Activated naive CD4-positive, alpha-beta T cell treated with anti-CD3 and anti-CD28 coated beads, Interleukin-2, amount 50 U/mL, for 16 hours (primary cell): ENCODE measurements at places on chromosomes 7 and 10.

GRCh38 chr7:106365252-106366005 is 80.6 kb upstream of the NAMPT start:
- DNase-seq: no peak

DNA sequence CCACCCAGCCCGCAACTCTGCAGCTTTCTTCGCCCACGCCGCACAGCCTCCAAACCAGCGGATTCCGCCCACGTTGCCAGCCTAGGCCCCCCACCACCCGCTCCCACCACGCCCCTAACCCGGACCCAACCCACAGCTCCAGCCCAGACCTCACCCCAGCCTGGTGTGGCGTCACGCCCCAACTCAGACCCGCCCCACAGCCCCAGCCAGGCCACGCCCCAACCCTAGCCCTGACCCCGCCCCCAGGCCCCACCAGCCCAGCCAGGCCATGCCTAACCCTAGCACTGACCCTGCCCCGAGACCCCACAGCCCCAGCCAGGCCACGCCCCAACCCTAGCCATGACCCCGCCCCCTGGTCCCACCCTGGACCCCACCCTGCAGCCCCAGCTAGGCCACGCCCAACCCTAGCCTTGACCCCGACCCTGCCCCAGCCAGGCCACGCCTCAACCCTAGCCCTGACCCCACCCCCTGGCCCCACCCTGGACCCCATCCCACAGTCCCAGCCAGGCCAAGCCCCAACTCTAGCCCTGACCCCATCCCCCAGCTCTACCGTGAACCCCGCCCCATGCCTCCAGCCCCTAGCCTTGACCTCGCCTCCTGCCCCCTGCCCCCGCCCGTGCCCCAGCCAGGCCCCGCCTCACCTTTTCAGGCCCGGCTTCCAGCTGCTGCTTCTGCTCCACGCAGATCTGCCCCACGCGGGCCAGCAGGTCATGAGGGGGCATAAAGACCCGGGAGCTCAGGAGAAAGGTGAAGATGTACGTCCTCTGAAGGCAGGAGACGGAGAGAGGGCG is 64.0 kb downstream of the RASGEF1A start:
- peak; percentile 37 for DNase-seq

DNA sequence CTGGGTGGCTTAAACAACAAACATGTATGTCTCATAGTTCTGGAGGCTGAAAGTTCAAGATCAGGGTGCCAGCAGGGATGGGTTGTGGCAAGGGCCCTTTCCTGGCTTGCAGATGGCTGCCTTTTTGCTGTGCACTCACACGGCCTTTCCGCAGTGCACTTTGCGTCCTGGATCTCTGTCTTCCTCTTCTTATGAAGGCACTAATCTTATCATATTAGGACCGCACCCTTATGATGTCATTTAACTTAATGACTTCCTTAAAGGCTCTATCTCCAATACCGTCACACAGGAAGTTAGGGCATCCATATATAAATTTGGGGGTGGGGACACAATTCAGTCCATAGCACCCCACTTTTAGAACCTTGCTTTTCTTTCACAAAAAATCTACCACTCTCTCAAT is 255.2 kb downstream of the SNX13 start:
- no peak for DNase-seq

- DNase-seq: no peak
Measured at GRCh38 chr7:123994449-123994848, 38.4 kb downstream of the TMEM229A start.

DNA sequence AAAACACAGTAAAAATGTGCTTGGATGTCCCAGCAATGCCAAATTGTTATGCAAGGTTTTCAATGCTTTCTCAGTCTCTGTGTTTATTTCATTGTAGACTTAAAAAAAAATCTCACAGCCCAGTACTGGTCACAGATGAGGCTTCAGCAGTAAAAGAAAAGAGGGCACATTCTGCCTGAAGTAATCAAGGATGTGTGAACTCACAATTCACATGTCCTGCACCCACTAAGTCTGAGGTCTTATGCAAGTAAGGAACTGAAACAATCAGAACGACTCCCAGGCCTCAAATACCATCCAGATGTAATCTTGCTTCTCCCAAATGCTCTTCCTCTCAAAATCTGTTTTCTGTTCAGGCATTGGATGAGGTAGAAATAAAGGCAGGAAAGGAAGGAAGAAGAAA is 33.7 kb downstream of the ADRB1 start:
- no peak for DNase-seq

- no peak for DNase-seq
Measured at GRCh38 chr10:104096692-104097091, 11.0 kb upstream of the COL17A1 start.

- no peak for DNase-seq
Measured at GRCh38 chr10:121332829-121333765, 265.1 kb downstream of the FGFR2 start.

GRCh38 chr10:118907051-118907450 is 122.5 kb upstream of the NANOS1 start:
- no peak for DNase-seq

DNA sequence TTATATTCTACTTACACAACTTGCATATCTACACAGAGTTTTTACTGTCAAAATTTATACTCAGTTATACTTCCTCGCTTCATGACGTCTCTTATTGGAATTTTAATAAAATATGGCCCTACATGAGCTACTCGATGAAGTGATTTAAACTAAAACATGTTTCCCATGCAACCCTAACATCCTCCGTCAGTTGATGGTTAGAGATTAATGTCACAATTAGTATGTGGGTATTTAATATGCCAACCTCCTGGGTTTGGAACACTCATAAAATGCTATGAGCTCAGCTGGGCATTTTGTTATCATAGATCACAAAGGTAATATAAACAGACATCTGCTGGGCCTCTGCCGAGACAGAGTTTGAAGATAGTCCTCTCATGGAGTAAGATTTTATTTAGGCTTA is 66.5 kb downstream of the GNAT3 start:
- DNase-seq: no peak

DNA sequence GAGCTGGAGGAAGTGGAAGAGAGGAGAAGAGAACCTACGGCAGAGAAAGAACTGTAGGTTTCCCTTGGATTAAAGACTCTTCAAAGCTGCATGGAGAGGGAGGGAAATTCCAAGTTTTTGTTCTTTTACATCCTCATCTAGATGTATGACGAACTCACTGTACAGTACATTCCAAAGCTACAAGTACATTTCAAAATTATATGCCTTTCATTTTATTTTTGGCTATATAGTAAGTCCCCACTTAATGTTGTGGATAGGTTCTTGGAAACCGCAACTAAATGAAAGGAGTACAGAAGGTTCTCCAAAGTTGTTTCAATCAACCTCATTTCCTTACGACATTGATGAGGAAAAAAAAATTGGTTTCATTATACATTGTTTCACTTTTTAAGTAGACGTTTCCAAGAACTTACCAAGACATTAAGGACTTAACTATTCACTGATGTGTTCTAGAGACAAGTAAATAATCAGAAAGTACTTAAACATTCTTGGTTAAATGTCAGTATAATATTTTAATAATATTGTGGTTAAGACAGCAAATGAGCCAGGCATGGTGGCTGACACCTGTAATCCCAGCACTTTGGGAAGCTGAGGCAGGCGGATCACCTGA is 16.1 kb upstream of the JMJD1C start:
- DNase-seq: no peak

DNA sequence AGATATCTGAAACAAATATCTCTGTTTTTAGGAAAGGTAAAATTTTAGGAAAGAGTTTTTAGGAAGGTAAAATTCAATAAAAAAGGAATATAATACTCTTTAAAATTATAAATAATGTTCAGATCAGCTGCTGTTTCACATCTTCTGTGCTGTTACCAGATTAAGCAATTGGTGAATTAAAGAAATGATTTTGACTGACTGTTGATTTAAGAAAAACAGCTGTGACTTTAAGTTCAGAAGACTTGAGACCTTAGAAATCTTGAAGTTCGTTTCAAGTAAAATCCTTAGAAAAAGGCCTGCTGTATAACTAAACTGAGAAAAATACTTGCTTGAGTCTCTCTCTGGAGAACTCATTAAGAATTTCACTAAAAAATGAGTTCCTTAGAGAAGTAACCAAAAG is 250.6 kb downstream of the DOCK4 start:
- DNase-seq: no peak

DNA sequence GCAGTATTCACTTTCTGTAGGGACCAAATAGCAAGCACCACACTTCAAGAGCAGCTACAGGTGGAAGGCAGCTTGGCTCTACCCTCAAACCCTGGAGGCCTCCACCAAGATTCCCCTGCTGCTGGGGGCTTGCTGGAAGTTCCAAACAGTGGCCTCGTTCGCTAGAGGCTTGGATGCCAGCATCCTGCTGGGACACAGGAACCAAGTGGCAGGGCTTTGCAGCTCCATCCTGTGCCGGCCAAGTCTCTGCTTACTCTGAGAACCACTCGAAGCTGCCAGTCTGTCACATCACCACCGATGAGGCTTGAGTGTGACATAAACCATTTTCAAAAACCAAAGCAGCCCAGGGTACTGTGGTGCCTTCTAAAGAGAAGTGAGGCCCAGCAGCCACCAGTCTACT is 69.2 kb upstream of the UNC5B start:
- no peak for DNase-seq
